ENCODE measurements at places on chromosomes 11 and 22.

- no peak overlapping the region for H3K4me3 ChIP-seq
- no peak overlapping the region for H3K27ac ChIP-seq
- DNase-seq = no peak
- H3K27me3 ChIP-seq = no peaks in the 10 kb centered on the region
- no peaks in the 10 kb centered on the region for H3K36me3 ChIP-seq
Observed at GRCh38 chr11:13927481-13927880, 35.0 kb upstream of the SPON1 start.

DNA sequence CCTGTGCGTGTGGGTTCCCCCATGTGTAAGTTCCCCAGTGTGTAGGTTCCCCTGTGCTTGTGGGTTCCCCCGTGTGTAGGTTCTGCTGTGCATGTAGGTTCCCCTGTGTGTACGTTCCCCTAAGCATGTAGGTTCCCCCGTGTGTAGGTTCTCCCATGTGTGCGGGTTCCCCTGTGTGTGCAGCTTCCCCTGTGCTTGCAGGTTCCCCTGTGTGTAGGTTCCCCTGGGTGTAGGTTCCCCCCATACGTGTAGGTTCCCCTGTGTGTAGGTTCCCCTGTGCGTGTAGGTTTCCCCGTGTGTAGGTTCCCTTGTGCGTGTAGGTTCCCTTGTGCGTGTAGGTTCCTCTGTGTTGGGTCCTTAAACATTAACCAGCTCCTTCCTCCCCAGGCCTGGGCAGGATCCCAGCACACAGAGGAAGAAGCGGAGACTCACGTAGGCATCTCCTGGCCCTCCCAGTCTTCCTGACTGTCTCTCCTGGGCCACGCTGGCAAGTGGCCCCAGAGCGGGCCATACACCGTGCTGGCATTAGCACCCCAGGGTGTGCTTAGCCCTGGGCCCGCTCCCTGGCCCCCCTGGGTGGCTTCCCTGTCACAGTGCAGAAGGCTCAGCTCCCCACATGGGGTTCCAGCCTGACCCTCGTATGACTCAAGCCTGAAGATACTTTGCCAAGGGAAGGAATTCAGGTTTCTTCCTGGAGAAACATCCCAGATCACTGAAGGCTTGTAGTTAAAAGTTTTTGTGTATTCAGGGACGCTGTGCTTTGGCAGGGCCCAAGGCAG is 2.8 kb upstream of the GRAMD4 start:
- H3K27me3 ChIP-seq = no peaks in the 10 kb centered on the region
- H3K36me3 ChIP-seq = no peaks in the 10 kb centered on the region
- no peak for DNase-seq

GRCh38 chr11:86069408-86070101 is 671 bp upstream of the PICALM start:
- peak overlapping the region; percentile 86 for H3K4me3 ChIP-seq
- H3K27me3 ChIP-seq = no peaks in the 10 kb centered on the region

DNA sequence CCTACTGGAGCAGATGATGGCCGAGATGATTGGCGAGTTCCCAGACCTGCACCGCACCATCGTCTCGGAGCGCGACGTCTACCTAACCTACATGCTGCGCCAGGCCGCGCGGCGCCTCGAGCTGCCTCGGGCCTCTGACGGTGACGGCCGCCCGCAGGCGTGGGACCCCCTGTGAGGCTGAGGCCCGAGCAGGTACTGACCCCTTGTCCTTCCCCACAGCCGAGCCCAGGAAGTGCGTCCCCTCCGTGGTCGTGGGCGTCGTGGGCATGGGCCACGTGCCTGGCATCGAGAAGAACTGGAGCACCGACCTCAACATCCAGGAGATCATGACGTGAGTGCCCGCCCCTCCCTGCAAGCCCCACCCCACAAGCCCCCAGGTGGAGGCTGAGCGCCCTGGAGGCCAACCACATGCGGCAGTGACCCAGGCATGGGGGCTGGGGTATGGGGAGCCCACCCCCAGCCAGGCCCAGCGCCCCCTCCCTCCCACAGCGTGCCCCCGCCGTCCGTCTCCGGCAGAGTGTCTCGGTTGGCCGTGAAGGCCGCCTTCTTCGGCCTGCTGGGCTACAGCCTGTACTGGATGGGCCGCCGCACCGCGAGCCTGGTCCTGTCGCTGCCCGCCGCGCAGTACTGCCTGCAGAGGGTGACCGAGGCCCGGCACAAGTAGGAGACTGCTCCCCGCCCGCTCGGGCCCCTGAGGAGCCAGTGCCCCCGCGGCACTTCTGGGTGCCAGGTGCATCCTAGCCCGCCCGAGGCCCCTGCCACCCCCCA is 2.8 kb upstream of the SELENOO start:
- no peak overlapping the region for H3K27ac ChIP-seq
- H3K4me3 ChIP-seq = no peak overlapping the region
- peaks cover 5% of the 10 kb centered on the region for H3K36me3 ChIP-seq
- peaks cover 30% of the 10 kb centered on the region for H3K4me1 ChIP-seq

- H3K4me1 ChIP-seq = peaks cover 36% of the 10 kb centered on the region
- no peak for DNase-seq
- H3K36me3 ChIP-seq = no peaks in the 10 kb centered on the region
- no peak overlapping the region for H3K4me3 ChIP-seq
- H3K27ac ChIP-seq = no peak overlapping the region
Observed at GRCh38 chr11:66123902-66124301, 53.8 kb downstream of the PACS1 start.

DNA sequence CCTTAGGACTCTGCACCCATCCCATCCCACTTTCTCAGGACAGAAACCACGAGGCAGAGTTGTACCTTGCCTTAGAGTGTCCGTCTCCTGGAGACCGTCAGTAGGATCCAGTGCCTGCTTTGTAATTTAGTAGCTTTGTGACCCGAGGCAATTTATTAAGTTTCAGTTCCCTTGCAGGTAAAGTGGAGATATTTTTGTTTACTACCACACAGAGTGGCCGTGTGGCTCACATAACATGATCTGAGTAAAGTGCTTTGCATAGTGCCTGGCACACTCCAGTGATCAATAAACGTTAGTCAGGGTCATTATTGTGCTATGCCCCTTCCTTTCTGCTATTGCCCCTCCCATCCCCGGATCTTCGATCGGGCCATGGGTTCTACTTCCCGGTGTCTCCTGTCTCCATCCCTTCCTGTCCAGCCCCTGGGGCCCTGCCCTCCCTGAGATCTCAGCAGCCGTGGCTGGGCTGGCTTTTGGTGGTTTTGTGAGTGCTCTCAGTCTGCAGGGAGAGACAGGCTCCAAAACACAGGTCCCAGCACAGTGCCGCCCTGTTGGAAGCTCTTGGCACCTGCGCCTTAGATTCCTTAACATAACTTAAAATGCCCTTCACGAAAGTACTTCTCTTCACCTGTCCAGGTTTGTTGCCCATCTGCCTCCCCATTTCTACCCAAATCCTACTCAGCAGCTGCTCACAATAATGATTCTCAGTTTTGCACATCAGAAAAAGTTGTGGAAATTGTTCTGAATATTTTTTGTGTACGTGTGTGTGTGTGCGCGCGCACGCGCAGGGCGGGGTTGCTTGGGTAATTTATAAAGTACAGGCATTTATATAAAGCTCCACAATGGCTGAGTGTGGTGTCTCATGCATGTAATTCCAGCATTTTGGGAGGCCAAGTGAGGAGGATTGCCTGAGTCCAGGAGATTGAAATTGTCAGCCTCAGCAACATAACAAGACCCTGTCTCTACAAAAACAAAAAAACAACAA is 753.7 kb downstream of the NTM start:
- H3K36me3 ChIP-seq = no peaks in the 10 kb centered on the region
- H3K27me3 ChIP-seq = no peaks in the 10 kb centered on the region
- no peak overlapping the region for H3K4me3 ChIP-seq
- DNase-seq = no peak
- no peak overlapping the region for H3K27ac ChIP-seq

GRCh38 chr22:41315586-41315985 is 14.3 kb downstream of the ZC3H7B start:
- H3K36me3 ChIP-seq = no peaks in the 10 kb centered on the region
- no peaks in the 10 kb centered on the region for H3K4me1 ChIP-seq
- no peak overlapping the region for H3K27ac ChIP-seq
- H3K4me3 ChIP-seq = no peak overlapping the region
- DNase-seq = no peak
- no peaks in the 10 kb centered on the region for H3K27me3 ChIP-seq
